ENCODE measurements at places on chromosomes 11 and 22.

DNA sequence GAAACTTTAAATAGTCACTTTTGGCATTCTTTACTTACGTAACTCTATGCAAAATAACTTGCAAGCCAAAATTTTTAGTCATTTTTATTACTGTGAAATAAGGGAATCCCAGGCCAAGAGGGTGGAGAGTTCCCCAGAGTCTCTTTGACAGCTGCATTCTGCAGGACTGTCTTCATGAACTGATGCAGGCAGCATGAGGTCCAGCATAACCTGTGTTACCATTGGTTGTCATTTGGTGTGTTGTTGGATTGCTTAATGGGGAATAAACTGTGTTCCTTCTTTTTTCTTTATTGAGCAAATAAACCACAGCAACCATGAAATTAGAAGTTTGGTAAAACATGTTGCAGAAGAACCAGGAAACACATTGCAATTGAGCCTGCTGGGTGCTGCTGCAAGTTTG, 24.6 kb downstream of the MMP27 start:
- no peak for DNase-seq

DNA sequence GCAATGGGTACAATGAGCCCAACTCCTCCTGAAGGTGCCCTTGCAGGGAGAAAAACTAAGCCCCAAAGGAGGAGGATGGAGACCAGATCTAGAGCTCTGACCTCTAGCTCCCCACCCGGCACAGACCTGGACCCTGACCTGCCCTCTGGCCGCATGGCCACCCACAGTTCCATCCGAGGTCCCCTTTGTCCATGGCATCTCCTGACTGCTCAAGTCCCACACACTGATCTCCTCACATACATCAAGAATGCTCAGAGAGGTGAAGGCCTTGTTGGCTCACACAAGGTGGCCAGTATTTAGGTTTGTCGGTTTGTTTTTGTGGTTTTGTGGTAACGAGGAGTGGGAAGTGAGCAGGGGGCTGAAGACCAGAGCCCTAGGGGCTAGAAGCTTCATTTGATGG, 423.5 kb upstream of the B3GAT1 start:
- DNase-seq = no peak

DNA sequence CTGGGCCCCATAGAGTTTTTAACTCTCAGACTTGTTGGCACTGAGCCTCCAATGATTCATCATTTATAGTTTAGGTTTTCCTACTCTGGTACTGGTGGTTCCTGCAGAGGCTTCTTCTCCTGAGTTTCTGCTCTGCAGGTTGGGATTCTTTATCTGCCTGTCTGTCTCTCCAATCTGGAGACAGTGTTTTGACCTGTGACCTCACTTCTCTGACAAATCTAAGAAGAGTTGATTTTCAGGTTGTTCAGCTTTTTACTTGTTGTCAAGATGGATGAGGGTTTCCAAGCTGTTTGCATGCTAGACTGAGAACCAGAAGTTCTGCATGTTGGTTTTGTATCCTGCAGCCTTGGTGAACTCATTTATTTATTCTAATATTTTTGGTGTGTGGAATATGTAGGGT, 63.9 kb downstream of the JAM3 start:
- DNase-seq = no peak

DNA sequence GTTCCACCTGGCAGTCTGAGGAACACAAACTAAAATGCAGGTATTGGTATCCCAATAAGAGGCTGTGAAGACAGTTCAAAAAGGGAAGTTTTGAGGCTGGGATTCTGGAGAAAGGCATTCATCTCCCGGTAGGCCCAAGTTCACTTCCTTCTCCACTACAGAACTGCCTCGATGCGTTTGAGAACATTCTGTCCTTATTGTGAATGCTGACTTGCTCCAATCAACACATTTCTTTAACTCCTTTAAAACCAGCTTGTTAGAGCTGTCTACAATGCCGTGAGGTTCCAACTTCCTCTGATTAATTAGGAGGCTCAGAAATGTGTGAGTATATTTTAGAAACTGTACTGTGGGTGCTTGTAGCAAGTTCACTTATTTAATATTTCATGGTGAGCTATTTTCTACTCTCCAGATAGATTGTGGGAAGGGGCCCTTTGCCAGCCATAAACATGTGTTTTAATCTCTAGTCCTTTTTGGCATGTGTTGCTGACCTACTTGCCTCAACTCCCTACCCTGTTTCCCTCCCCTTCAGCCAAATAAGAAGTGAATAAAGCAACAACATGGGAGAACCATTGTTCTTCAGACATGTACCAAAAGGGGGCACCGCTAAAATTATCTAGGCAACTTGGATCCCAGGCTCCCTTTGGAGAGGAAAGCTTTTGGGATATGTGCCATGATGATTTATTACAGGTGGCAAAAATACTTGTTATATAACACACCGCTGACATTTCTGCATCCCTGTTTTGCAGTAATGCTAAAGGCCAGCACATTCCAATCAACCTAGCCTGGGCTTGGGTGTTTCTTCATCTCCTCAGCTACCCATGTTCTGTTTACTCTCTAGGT, 245.6 kb downstream of the BLID start:
- peak; percentile 15 for DNase-seq

All from astrocyte of the hippocampus (primary cell).